ENCODE measurements at places on chromosomes 2 and 18.

DNA sequence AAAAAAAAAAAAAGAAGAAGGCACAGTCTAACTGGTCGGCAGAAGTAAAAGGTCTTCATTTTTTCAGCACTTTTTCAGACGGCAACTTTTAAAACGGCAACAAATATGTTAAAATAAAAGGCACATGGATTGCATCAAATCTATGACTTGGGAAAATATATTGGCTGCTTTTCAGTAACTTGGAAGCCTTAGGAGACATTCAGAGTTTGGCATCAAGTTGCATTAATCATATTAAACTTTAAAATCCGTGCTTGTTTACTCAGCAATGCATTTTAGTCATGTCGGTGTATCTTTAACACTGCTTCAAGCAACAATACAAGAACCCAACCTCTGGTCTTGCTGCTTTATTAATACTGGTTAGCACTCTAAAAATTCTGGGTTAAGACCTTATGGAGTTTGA is 111.1 kb downstream of the MEP1B start:
- no peak for DNase-seq

DNA sequence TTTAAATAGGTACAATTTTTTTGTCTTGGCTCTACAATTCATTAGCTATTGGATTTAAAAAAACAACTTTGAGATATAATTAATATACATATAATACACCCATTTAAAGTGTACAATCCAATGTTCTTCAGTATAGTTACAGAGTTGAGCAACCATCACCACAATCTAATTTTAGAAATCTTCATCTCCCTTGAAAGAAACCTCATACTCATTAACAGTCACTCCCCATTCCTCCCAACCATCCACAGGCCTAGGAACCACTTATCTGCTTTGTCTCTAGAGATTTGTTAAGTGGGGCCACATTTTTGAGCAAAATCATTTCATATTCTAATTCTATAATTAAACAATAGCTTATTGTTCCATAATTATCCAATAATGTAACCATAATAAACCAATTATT is 32.6 kb downstream of the MRPL33 start:
- no peak for DNase-seq

DNA sequence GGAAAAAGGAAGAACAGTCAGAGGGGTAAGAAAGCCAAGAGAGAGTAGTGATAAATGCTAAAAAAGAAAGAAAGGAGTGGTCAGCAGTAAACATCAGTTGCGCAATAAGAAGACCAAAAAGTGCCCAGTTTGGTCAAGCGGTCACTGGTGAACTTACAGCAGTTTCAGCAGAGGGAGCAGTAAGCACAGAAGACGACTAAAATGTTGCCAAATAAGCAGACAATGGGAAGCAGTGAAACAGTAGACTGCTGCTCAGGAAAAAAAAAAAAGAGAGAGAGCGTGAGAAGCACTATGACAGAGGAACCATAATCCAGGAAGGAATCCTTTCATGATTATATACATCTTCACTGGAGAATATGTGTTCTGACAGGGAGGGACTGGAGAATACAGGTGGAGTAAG is 45.8 kb downstream of the DNAJC10 start:
- DNase-seq, result no peak

- no peak for DNase-seq
Measured at GRCh38 chr2:45860136-45861121, 209.0 kb downstream of the PRKCE start.

GRCh38 chr2:132909427-132909826 is 239.4 kb upstream of the LYPD1 start:
- DNase-seq, result no peak

DNA sequence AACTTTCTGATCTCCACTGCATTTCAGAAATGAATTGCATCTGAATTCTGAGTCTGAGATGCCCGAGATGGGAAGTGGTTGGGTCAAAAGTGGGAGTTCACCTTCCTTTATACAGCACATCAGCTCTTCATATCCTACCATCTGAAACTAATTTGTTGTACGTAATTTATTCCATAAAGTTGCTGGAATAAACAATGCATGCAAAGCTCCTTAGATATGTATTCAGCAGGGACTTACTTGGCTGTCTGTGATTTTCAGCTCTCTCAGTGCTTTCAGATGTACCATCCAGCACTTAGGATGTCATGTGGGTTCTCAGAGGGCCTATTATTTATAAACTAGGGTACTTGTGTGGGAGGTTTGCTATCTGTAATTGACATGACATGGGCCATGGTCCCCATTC is 46.9 kb upstream of the EFEMP1 start:
- DNase-seq, result no peak

GRCh38 chr2:224986477-224986876 is 55.8 kb downstream of the DOCK10 start:
- no peak for DNase-seq

- DNase-seq, result no peak
Measured at GRCh38 chr2:146584316-146584715, 1260.5 kb upstream of the ACVR2A start.

Data from stimulated activated CD4-positive, alpha-beta T cell treated with anti-CD3 and anti-CD28 coated beads, Interleukin-1b, Interleukin-23, amount 100 ng/mL, for 24 hours (primary cell).